ENCODE measurements at places on chromosomes 6 and 20.

DNA sequence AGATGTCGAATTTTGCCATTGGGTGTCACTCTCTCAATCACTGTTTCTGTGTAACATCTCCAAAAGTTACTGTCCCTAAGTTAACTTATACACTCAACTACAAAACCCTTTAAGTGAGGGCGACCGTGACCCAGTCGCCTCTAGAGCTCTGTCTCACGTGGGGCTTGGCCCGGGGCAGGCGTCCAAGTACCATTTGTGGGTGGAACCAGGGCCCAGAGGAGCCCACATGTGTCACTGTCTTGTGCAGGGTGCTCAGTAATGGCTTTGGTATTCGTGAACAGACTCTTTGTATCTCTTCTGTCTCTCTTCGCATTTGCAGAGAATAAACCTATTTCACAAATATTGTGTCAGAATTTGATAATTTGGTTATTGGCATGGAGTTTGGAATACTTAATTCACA, 109.9 kb upstream of the THBS2 start:
- DNase-seq, result no peak

GRCh38 chr20:40896814-40897700, 131.6 kb upstream of the TOP1 start:
- DNase-seq, result no peak

GRCh38 chr6:41560431-41561192, 14.4 kb downstream of the FOXP4 start:
- DNase-seq, result no peak

DNA sequence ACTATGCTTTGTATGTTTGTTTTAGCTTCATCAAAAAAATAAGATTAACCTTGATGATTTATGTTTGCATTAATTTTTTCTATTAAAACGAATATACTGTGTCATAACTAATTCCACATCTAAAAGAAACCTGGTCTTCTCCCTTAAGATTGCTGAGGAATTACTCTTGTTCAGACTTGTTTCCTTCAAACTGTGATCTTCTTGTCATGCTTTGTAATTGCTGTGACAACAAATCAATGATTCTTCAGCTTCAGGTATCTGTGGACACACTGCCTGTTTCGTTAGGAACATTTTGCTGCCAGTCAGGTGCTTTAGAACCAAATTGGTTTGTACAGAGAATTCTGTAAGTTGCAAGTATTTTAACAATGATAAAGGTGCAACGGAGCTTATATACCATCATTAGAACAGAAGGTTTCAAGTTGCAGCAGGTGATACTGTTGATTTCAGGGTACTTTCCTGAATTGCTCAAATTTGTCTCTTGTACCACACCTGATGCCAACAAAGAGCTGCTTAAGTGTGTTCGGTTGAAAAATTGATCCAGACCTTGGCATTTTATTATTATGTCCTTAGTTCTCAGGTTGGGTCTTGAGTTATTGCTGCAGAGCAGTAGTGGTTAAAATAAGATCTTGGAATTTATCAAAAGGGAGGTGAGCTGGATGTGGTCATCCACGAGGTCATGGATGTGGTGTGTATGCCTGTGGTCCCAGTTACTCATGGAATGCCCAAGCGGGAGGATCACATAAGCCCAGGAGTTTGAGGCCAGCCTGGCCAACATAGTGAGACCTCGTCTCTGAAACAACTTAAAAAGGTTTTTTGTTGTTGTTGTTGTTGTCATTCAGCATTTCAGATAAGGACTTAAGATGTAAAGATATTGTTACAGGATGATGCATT, 19.5 kb downstream of the SYTL3 start:
- no peak for DNase-seq

- peak; percentile 46 for DNase-seq
Observed at GRCh38 chr20:44014807-44015732, 100.4 kb downstream of the TOX2 start.

- no peak for DNase-seq
Observed at GRCh38 chr6:23533311-23533710, 592.7 kb upstream of the NRSN1 start.

DNA sequence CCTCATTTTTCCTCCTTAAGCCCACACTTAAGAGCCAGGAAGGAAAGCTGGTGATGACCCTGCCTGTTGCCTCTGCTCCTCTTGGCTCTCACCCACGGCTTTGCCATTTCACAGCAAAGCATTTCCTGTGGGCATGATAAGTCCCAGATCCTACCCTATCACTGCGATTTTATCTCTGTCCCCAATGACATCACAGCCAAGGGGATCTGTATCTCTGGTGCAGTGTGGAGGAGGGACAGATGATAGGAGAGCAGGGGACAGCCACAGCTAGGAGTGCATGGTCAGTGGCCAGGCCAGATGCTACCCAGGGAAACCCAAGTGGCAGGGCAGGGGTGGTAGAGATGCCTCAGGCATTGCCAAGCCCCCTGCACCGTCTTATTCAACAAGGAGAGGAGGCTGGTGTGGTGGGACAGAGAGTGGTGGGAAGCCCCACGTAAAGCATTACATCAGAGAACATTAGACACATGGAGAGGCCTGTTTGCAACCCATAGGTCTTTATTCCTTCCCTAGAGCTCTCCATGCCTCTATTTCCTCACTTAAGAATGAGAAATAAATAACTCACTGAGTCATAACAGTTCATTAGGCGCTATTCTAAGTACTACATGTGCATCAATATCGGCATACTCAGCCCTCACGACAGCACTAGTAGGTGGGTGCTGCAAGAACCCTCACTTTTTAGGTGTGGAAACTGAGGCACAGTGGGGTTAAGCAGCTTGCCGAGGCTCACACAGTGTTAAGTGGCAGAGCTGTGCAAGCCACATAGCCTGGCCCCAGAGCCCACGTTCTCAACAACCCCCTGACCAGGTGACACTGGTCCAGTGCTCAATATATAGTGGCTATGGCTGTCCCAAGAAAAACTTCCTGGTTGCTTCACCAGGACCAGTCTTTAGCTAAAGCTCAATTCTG, 4.6 kb downstream of the TFEB start:
- no peak for DNase-seq

GRCh38 chr6:56628105-56628504, 14.6 kb downstream of the DST start:
- DNase-seq, result no peak

GRCh38 chr6:22145376-22145775, 151.5 kb downstream of the PRL start:
- no peak for DNase-seq

DNA sequence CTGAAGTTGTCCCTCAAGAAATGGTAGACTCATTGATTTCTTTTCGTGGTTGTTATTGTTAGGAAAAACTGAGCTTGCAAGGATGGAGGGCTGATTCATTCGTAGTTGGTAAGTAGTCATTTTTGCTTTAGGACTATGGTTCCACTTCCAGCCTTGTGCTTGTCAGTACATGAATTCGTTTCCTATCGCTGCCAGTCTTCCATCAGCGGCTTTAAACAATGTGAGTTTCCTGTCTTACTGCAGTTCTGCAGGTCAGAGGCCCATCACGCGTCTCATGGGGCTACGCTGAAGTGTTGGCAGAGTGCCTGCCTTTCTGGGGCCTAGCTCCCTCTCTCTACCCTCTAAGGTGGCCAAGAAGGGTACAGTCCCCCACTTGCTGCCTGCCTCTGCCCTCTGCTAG, 11.4 kb upstream of the MDFI start:
- no peak for DNase-seq

GRCh38 chr20:57910716-57911115, 200.9 kb upstream of the PMEPA1 start:
- no peak for DNase-seq

GRCh38 chr6:129648819-129649491, 61.0 kb downstream of the ARHGAP18 start:
- no peak for DNase-seq

DNA sequence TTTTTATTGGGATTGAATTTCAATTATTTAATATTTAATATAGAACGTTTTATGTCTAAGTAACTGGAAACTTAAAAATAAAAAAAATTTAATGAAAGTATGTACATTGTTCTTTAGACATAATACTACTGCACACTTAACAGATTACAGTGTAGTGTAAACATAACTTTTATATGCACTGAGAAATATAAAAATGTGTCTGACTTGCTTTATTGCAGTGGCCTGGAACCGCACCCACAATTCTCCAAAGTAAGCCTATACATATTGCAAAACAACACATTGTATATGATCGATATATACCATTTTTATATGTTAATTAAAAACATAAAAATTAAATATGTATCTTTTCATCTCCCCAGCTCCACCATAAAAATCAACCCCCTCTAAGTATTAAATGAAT, 42.8 kb downstream of the GFOD1 start:
- DNase-seq, result no peak

DNA sequence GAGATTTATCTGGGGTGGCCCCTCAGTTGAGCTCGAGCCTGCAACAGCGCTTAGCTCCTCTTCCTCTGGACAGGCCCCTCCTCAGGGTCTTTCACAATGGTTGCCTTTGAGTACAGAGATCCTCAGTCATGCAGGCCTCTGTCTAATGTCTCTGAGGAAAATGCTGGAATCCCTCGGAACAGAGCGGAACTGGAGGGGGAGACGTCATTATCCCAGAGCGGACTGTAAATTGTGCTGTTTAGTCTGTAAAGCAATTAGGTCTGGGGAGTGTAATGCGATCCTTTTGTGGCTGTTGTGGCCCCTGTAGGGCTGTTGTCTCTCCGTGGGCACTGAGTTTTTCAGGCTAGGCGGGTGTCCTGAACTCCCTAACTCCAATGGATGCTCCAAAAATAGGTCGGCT, 15.0 kb upstream of the DAAM2 start:
- no peak for DNase-seq

GRCh38 chr6:35087361-35088280, 53.5 kb downstream of the TCP11 start:
- DNase-seq, result no peak

GRCh38 chr20:39623584-39624234, 661.6 kb downstream of the DHX35 start:
- DNase-seq, result no peak

DNA sequence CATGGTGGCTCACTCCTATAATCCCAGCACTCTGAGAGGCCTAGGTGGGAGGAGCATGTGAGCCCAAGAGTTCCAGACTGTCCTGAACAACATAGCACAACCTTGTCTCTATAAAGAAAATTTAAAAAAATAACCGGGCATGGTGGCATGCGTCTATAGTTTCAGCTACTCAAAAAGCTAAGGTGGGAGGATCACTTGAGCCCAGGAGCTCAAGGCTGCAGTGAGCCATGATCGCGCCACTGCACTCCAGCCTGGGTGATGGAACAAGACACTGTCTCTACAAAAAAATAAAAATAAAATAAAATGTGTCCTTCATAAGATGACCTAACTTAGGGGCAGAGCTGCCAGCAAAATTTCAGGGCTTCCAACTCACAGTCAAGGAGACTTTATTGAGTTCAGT, 12.6 kb downstream of the ID4 start:
- no peak for DNase-seq

GRCh38 chr6:35237476-35237875, 22.1 kb upstream of the ZNF76 start:
- no peak for DNase-seq

DNA sequence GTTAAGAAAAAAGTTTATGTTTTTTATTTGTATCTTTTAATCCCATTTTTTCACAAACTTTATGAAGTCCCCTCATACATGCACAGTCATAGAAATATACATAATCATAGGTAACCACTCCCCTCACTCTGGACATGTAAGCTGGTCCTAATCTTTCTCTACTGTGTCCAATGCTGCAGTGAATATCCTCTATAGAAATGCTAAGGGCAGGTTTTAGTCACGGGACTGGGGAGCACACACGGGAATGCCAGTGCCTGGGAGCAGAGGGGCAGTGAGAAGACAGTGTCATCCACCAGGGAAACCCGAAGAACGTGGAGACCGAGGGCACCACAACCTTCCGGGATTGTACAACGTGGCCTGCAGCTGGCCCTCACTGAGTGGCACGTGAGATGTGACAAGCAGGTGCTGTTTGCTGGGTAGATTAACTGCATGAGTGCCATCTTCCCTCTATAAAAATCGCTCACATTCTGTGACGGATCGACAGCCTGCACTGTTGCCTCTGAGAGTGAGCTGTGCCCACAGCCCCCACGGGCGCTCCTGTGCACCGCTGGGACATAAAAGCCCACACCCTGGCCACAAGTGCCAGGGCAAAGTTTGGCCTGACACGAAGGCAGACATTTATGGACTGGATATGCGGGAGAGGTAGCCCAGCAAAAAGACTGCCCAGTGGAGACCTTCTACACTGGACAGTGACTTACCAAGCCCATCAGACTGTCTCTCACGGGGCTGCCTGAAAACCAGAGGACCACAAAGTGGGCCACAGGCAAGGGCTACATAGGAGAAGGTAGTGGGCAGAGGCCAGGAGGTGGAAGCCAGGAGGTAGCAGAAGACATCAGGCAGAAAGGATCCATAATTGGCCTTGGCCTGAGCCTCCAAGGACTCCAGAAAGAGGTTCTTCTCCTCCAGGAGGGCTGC, 63.2 kb downstream of the FGD2 start:
- no peak for DNase-seq

GRCh38 chr20:20561841-20562240, 150.6 kb downstream of the RALGAPA2 start:
- DNase-seq, result no peak

DNA sequence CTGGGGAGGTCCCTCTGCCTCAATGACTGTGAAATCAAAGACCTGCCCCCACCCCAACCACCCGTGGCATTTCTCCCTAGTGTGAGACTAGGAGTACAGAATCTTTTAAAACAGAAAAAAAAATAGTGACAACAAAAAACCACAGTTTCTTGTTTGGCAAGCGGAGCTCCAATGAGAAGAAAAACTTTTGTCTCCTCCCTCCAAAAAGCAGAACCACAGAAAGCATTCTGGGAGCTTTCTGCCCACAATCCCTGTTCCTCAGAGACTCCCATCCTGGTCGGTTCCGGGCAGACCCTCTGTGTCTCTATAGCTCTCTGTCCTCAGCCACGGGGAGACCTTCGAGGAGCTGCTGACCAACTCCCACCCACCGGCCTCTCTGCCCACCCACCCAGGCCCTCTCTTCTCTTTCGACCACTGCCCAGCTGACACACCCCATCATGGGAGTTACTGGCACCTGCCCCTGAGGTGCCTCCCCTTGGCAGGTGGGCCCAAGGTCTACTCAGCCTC, 4.9 kb downstream of the PREX1 start:
- peak; percentile 35 for DNase-seq

- no peak for DNase-seq
Observed at GRCh38 chr20:50311308-50312001, 120.8 kb downstream of the CEBPB start.

DNA sequence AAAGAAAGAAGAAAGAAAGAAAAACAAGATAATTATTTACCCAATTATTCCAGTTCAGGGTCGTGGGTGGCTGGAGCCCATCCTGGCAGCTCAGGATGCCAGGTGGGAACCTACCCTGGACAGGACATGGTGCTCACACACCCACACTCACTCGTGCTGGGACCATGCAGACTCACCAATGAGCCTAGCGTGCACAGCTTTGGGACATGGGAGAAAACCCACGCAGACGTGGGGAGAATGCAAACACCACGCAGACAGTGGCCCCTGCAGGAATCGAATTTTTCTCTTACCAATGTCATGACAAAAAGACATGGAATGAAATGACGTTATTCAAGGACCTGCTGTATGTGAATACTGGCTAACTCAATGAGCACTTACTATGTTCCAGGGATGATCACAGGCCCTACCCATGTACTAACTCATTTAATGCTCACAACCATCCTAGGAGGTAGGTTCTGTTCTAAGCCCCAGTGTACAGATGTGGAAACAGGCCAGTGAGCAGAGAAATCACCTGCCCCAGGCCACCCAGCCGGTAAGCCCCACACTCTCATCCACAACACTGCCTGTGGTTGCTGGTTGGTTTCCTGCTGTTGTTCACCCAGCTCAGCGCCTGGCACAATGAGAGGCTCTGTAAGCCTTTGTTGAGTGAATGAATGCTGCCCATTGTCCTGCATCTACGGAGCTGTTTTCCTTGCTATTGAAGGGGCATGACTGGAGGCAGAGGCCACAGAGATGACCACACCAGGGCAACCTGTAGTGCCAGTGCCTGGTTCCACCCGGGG, 6.8 kb upstream of the PI16 start:
- DNase-seq, result peak; percentile 94

GRCh38 chr6:33136310-33136900, 55.9 kb downstream of the COL11A2 start:
- no peak for DNase-seq

All from putamen (tissue), 1 donor.